Stimulated activated CD8-positive, alpha-beta memory T cell treated with anti-CD3 and anti-CD28 coated beads, Interleukin-4, amount 100 ng/mL, for 1 hour (primary cell): ENCODE measurements at places on chromosomes 6 and 20.

- no peak for DNase-seq
These were observed 12.1 kb upstream of the FAM8A1 start for GRCh38 chr6:17588011-17588410.

GRCh38 chr6:118391086-118391485 lies 157.0 kb upstream of the PLN start:
- DNase-seq, result no peak

GRCh38 chr6:54255886-54256285 lies 52.4 kb upstream of the TINAG start:
- DNase-seq, result no peak

DNA sequence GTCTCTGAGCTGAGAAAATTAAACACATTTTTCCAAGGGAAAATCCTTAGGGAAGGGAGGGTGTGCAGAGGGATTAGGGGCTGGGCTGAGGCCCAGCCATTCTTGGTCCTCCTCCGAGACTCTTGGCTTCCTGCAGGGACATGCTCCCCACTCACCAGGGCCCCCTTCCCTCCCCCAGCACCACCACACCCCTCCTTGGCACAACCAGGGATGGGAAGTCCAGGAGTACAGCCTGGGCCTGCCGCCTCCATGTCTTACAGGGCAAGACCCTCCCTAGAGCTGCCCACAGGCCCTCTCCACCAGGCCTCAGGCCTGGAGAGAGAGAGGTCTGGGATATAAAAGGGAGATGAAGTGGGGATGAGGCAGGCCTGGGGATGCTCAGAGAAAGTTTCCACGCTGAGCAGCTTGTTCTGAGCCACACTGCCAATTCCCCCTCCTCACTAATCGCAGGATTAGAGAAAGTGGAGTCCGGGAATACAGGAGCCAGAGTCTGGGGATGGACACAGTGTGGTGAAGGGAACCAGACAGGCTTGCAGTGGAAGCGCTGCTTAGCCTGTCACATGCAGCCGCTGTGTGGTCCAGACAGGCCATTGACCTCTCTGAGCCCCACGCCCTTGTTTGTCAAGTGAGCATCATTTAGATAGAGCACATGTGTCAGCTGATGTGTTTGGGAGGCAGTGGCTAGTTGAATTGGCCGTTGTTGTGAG lies 105.5 kb downstream of the MRPL14 start:
- no peak for DNase-seq

- DNase-seq, result no peak
These were observed 123.8 kb upstream of the QKI start for GRCh38 chr6:163290545-163291274.

DNA sequence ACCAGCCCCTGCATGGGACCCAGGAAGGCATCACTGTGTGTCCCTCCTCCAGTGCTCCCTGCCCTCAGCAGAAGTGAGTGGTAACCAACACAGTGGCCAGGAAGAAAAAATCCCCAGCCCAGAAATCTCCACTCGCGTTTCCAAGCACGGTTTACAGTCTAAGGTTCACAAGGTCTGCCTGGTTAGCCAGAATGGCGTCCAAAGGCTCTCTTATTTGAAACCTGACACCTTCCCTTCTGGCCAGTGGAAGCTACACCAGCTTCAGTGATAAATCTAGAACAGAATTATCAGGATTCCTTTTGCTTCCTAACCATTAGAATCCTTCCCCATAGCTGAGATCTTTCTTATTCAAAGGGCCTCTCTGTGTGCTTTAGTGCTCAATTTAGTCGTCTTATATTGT lies 9.2 kb downstream of the LY86 start:
- DNase-seq, result no peak

- DNase-seq, result no peak
These were observed 114.4 kb downstream of the SOD2 start for GRCh38 chr6:159578629-159579028.
